Endothelial cell (in vitro differentiated cells): ENCODE measurements at places on chromosomes 6 and 20. TPM values are rescaled to one million over a fixed set of nuclear protein-coding genes. Genes with fewer than 3 reads are reported as not detected.

DNA sequence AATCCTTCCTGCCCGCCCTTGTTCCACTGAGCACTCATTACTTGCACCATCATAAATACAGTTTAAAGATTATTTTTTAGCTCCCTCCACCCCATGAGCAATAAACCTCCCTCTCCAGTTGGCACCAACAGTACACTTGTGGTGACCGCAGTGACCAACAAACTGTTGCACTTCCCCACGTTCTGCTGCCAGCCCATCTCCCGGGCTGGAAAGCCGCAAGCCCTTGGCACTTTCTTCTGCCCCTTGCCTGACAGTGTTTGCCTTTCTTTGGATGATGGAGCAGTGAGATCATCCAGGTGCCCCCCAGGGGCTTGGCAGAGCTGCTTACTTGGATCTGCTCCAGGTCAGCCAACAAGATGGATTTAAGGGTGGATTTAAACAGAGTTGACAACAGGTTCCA lies 21.6 kb downstream of the KCNB1 start:
- no peak for DNase-seq

- no peak for DNase-seq
Measured at GRCh38 chr6:45617441-45617840, 239.7 kb upstream of the SUPT3H start.

DNA sequence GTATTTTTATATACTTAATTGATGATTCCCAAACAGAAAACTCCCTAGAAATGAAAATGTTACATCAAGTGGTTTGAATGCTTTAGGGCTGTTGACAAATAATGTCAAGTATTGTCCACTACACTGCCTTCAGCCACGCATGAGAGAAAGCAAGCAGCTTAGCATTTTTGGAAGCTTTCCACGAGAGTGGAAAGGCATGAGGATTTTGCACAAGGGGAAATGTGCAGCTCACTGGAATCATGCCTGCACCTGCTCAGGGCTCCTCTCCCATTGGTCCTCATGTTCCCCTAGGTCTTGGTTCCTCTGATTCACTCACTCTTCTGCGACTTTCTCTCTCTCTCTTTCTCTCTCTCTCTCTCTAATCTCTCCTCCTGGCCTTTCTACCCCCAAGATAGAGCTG lies 439.5 kb upstream of the CDH4 start:
- no peak for DNase-seq

DNA sequence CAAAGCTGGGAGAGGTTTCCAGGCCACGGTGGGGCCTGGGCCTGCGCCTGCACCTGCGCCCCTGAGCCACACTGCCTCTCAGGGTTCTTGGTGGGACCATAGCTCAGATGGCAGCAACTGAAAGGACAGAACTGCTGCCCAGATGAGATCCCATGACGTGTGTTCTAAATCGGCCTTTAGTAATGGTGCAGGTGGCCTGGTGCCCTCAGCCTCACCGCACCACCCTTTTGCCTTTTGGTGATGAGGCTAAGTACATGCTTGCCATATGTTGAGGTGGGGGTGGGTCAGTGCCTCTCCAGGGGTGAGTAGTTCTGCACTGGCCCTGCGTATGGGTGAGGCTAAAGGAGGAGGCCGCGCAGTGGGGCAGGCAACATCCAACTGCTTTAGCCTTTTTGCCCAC lies 7.4 kb downstream of the PSMG4 start:
- no peak for DNase-seq

DNA sequence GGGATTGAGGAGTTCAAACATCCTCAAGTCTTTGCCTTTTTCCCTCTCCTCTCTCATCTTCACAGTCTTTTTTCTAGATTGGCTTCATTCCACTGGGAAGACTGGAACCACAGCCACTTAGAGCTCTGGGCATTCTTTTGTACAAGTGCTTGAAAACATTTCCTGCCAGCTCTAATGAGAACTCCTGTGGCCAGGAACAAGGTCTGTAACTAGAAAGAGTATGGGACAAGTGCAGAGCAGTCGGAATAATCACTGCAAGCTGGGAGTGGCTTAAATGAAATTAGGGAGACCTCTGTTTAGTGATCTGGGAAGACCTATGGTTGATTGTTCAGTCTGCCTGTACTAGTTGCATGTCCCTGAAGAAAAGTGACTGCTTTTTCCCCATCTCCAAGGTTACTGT lies 41.0 kb upstream of the SMIM8 start:
- DNase-seq, result no peak

DNA sequence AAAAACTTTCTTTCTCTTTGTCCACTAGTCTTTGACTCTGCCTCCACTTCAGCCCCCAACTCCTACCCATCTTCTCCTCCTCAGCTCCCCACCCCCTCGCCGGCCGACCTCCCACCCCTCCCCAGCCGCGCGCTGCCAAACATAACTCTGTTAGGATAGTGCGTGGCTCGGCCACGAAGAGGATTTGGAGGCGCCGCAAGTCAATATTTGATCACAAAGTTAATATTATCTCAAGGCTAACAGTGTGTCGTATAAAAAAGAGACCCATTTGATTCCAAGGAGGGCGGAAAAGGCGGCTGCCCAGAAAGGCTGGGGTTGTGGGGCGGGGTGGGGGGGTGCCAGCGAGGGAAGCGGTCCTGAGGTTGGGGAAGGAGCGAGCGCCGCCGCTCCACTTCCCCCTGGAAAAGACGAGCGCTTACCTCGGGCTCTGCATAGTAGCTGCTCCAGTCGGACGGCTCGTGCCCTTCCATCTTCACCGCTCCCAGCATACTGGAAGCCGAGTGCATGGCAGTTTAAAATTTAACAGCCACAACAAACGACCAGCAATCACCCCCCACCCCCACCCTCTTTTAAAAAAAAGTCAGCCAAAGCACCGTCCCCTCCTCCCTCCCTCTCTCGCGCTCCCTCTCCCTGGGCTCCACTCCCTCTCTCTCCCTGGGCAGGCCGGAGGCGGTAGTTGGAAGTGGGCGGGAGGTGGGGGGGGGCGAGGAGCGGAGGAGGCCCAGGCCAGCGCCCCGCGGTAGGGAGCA lies 425 bp downstream of the FOXA2 start:
- no peak for DNase-seq

- DNase-seq, result no peak
Measured at GRCh38 chr20:11982955-11983470, 65.3 kb downstream of the BTBD3 start.

- no peak for DNase-seq
Measured at GRCh38 chr20:41452226-41452625, 85.6 kb upstream of the EMILIN3 start.

- DNase-seq, result peak; percentile 4
Measured at GRCh38 chr6:122289762-122290539, 109.5 kb upstream of the HSF2 start.

VSTM2L gene
- 1.6 TPM for total RNA-seq

REM1 gene
- not detected for total RNA-seq

FANCE gene
- total RNA-seq, result 21.8 TPM

DUSP15 gene
- 2.1 TPM for total RNA-seq

CAP2 gene
- total RNA-seq, result 4.4 TPM
